NCI-H526 (cell line): ENCODE measurements at places on chromosomes 7 and 10.

DNA sequence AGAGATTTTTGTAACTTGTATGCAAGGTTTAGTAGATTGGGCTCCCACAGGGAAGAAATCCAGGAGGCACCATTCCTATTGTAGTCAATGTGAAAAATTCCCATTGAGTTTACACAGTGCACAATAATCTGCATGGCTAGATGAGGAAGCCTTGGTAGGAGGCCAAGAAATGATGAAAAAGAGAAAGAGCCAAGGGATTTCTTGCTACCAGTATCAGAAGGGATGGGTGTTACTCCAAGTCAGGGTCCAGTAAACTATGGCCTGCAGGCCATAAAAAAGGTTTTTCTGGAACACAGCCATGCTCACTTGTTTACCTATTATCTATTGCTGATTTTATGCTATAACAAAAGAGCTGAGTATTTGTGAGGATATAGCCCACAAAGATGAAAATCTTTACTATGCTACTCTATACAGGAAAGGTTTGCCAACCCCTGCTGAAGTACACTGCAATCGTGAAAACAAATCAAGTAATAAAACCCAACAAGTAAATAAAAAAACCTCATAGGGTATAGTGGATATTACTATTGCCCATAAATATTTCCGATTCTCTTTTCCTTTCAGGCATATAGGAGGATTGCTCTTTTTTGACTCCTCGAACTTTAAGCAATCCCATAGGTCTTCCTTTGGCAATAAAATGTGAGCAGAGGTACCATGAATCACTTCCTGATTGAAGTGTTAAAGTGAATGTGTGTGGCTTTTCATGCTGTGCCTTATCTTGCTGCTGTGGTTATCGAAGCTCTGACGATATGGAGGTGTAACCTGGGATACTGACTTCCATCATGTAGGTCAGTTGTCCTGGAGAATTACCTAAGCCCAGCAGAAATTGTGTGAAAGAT lies 256.3 kb upstream of the MAGI2 start:
- DNase-seq, result no peak

DNA sequence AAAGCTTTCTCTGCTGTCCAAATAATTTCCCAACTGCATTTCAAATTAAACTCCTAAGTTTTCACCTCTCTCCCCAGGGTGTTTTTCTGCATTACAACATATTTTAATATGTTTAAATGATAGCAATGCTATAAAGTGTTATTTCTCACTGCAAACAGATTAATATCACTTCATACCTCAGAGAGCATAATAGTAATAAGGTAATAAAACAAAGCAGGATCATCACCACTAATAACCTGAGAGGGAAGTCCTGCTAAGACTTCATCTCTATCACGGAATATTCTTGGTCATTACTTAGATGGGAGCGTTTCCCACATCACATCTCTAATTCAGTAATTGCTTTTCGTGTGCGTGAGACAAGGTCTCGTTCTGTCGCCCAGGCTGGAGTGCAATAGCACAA lies 168.8 kb downstream of the PARD3 start:
- no peak for DNase-seq

DNA sequence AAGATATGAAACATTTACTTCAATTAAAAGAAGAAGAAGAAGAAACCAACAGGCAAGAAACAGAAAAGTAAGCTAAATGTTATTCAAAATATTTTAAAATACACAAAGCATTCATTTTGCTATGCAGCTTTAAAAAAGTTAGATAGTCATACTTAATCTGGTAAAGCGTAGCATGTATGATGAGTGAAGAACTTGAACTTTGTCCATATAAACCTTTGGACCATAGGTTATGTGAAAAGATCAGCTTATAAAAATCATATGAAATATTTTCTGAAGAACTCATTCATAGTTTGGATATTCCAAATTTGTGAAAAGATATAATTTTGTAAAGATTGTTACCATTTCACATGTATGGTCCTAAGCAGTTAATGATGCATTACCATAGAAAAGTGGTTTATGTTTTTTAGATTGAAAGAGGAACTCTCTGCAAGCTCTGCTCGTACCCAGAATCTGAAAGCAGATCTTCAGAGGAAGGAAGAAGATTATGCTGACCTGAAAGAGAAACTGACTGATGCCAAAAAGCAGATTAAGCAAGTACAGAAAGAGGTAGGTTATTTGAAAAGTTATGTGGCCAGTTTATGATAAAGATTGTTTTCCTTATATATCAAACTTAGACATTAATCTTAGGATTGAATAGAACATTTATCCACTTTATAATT lies 37.3 kb downstream of the KIF20B start:
- no peak for DNase-seq

- DNase-seq, result no peak
Observed at GRCh38 chr10:63241841-63242281, 108.7 kb downstream of the NRBF2 start.

DNA sequence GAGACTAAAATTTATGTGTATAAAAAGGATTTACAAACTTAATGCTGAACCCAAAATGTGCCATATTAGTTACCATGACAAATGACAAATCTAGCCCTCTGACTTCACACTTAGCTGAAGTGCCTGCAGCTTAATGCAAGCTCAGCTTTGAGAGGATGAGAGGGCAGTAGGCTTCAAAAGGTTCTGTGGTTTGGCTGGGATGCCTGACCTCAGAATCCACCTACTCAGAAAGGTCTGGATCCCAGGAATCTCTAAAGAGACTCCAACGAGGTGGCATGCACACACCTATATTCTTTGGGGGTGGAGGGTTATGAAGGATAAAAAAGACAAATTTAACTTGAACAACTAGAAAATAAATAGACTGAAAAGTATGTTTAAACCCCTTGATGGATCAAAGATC lies 213.4 kb downstream of the TAX1BP1 start:
- DNase-seq, result no peak

GRCh38 chr10:77849039-77849664 lies 77.4 kb downstream of the DLG5 start:
- DNase-seq, result no peak

GRCh38 chr10:31399171-31399570 lies 80.2 kb downstream of the ZEB1 start:
- no peak for DNase-seq

GRCh38 chr10:51159841-51160240 lies 85.6 kb downstream of the PRKG1 start:
- no peak for DNase-seq

DNA sequence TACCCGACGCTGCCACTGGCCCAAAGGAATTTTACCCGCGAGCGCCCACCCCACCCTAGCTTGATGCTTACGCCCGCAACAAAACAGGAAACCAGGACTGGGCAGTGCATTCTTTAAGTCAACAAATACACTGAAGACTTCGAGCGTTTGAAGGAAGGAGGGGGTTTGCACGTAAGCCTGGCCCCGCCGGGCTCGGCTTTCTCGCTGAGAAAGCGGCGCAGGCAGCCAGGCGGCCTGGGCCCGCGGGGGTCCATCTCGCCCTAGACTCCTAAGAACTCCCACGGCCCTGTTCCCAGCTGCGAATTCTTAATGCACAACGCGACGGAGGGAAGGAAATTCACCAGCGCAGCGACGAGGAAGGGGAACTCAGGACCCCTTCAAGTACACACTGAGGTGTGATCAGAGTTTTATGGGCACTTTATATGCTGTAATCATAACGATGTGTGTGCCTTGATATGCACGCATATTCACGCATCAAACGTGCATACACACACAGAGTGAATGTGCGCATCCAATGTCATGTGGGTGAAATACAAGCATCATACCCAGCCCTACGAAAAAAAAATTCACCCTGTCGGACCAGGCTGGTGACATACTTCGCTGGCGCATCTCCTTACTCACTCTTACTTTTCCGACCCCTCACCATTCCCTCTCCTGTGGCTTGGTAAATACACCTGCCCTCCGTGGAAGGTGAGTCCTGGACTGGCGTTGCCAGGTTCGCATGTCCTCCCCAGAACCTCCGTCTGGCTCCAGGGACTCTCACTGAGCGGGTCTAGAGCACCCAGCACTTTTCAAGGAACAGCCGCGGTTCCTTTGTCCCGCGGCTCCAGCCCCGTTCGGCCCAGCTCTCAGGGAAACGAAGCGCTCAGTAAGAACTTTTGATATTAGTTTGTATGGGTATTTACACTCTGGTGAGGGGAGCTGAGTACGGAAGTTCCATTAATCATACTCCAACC lies 5.7 kb upstream of the HOXA13 start:
- no peak for DNase-seq

DNA sequence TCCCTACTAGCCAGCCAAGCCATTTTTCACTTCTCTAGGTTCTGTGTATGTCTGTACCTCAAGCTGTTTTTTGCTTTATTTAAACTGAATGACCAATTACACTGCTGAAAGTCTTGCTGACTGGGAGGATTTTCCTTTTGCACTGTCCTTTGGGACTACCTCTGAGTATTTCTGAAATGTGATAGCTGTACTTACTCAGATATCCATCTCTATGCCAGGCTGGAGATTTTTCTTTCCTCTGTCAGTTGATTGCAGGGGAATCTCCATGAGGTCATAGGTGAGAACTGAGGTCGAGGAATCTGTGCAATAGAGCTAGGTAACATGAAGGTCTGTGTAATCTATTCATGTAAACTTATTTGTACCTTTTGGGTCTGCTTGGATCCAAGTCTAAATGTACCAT lies 38.9 kb upstream of the ANKRD1 start:
- DNase-seq, result no peak

DNA sequence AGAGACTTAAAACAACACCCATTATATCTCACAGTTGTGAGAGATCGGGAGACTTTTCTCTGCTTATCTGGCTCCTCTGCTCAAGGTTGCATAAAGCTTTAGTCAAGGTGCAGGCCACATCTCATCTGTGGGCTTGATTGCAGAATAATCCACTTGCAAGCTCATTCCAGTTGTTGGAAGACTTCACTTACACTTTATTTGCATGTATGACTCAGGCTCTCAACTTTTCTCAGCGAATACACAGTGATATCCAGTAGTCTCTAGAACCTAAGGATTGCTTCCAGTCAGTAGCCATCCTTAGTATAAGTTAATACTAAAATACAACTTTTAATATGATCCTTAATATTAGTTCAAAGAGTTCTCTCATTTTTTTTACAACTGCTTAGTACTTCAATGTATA lies 435.5 kb upstream of the NRG3 start:
- DNase-seq, result no peak

DNA sequence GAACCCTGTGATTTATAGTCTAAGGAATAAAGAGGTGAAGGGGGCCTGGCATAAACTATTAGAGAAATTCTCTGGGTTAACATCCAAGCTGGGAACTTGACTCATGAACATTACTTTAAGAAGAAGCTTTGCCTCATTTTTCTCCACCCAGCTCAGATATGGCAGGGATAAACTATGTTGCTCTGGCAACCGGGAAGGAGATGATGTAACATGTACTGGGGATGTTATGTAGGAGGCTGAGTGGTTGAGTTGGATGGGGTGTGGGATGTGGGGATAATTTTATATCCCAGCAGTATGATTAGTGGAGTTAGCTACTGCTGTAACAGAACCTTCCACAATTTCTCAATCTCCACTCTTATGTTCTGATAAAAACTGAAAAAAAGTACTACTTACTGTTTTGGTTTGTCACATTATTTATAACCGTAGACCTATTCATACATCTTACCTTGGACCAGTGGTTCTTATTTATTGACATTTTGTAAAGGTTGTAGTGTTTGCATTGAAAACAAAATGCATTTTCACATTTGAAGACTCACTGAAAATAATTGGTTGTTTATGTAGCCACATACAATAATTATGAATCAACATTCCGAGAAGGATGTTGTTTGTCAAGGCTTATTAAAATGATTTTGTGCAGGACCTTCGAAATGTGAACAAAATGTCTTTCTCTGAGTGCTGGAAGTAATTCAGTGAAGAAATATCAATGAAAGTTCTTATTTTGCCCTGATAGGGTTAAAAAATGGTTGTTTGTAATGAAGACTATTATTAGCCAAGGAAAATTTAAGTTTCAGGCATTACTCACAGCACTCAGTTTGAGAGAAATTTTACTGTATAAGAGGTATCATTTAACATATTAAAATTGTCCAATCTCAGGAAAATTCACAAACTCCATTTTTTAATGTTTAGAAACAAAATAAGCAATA lies 1.3 kb downstream of the OR2F2 start:
- no peak for DNase-seq

DNA sequence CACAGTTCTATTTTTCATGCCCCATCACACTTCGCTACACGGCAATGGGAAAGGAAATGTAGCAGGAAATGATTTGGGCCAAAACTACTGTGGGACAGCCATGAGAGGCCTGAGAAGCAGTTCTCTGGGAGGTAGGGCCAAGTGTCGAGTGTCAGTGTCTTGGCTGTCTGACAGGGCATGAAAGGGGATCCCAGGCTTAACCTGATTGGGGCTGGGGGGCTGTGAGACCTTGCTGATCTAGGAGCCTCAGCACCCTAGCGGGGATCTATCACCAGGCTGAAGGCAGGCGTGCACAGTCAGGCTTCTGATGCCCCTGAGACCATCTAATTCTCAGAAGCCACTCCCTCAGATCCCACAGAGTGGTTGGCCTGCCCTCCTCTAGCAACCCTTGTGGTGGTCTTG lies 58.2 kb upstream of the SLC25A13 start:
- no peak for DNase-seq

- no peak for DNase-seq
Observed at GRCh38 chr7:1322240-1323110, 89.8 kb downstream of the UNCX start.

- DNase-seq, result no peak
Observed at GRCh38 chr7:99124236-99124635, 19.7 kb downstream of the SMURF1 start.

DNA sequence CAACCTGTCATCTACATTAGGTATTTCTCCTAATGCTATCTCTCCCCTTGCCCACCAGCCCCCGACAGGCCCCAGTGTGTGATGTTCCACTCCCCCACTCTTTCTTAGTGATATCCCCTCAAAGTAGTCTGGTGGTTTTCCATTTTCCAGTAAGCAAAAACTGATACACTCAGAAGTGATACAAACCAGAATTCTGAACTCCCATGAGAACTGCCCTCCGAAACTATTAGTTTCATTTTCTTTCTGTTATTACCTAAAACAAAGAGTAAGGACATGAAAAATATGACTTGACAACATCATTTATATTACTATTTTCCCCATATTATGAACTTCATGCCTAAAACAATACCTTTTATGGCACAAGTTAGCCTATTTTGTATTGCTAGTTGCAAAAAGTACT lies 175.0 kb downstream of the OTUD1 start:
- DNase-seq, result no peak

- no peak for DNase-seq
Observed at GRCh38 chr10:30254926-30255325, 94.2 kb downstream of the MTPAP start.

- no peak for DNase-seq
Observed at GRCh38 chr7:88545663-88546062, 213.8 kb upstream of the ZNF804B start.

GRCh38 chr7:90584378-90584777 lies 11.7 kb upstream of the CDK14 start:
- DNase-seq, result no peak

DNA sequence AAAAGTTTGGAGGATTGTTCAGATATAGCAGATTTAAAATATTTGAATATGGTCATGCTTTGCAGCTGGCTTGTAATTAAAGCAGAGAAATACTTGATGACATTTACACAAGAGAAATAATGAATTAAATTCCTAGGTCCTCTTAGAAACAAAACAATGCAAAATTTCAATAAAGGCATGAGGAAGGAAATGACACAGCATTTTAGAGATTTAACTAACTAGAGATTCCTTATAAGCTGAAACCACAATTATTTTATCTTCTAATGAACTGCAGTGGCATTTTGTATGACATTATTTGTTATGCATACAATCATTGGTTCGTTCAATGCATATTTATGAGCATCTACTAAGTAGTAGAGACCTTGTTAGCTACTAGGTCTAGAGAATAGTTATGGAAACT lies 490.9 kb downstream of the ZWINT start:
- no peak for DNase-seq
